ENCODE measurements at places on chromosomes 5 and 9.

DNA sequence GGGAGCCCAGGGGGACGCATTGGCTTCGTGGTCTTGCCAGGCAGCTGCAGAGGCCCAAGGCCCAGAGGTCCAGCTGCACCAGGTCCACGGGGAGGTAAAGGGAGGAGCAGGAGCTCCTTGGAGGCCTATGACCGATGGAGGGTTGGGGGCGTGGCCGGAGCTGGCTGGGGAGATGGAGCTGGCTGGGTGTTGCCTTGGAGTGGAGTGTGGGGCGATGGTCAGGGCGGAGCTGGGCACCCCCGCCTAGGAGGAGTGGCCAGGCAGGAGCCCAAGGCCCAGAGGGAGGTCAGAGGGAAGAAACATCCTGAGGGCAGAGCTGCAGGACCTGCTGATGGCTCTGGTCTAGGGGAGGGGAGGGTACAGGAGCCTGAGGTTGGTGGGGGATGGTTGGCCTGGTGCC lies 44.6 kb downstream of the KCNT1 start:
- no peak for DNase-seq

GRCh38 chr9:135306699-135307098 lies 172.9 kb upstream of the PPP1R26 start:
- DNase-seq: no peak

DNA sequence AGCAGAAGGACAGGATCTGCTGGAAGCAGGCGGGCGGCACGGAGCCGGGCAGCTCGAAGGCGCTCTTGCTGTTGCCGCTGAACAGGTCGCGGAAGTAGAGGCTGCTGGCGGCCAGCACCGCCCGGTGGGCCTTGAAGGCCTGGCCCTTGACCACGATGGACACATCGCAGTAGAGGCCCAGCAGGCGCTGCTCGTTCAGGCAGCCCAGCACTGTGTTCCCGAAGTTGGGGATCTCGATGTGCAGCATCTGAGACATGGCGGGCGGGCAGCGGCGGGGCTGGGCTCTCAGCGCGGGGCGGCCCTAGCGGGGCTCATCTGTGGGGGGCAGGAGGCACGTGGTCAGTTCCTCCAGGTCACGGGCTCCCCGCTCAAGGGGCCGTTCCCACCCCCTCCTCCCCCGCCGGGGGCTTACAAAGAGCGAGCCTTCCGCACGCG lies 44.8 kb downstream of the NACC2 start:
- DNase-seq: no peak

- DNase-seq: no peak
These were observed 5.6 kb upstream of the RNF44 start for GRCh38 chr5:176542596-176543427.

DNA sequence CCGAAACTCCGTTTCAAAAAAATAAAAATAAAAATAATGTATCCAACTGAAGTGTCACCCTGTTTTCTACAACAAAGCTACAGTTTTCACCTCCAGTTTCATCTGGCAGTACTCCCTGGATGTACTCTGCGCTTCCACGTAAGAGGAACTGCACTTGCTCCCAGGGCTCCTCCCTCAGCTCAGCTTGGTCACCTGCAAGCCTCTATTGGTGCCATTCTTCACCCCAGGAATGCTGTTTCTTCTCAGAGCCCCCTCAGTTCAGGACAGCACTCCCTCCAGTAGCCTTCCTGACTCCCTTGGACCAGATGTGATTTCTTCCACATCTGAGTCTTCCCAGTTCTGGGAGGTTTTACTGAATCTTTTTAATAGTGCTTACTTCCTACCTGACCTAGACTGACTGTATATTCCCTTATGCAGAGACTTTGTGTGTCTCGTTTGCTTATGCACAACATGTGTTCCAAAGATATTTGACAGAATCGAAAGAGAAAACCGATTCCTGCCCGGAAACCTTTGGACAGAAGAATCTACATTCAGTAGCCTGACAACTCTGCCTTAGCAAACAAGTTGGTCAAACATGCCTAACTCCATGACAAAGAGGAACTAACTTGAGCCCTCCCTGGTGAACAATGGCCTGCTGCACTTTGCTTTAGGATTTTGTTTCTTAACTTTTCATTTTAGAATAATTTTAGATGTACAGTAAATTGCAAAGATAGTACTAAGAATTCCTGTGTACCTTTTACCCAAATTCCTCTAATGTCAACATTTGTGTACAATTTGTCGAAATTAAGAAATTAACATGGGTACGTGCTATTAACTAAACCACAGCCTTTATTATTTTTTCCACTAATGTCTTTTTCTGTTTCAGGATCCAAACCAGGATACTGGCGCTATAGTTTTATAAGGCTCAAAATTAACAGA lies 814 bp downstream of the CCDC125 start:
- DNase-seq: no peak

Measured in fibroblast of pulmonary artery (primary cell).